ENCODE measurements at places on chromosomes 5 and 9.
A peak's percentile ranks its signal among the peaks of the same experiment; 100 is the strongest.

GRCh38 chr5:117794847-117795246, 1193.5 kb downstream of the DTWD2 start:
- no peak for DNase-seq

DNA sequence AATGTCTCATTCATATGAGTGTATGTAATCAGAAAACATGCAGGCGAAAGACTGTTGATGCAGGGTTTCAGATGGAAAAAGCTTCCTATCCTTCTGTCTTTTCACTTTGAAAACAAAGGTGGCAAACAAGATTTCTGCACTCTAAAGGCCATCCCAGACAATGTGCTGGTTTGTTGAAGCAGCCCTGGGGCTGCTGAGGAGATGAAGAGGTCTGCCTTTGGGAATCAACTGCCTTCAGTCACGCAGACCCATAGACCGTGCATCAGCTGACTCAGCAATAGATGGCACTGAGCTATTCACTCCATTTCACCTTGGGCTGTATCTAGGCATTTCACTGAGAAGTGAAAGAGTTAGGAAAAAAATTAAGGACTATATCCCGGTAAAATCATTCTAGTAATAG, 60.5 kb upstream of the C5orf46 start:
- no peak for DNase-seq

DNA sequence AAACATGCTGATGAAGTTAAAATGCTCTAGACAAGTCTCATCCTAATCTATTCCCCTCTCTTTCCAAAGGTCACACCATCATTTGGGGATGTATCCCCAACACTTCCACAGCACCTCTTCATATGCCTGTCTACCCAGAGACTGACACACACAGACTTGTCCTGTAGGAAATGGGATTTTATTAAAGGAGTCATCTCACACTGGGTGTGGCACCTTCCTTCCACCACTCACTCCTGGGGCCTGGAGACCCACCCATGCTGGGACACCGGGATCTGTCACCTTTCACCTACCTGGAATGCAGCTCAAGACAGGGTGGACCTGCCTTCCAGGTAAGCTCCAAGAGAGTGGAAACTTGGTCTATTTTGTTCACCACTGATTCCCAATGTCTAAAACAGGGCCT, 99.4 kb upstream of the HAND1 start:
- DNase-seq: no peak

GRCh38 chr9:69303331-69303730, 21.7 kb upstream of the ENTREP1 start:
- DNase-seq: no peak

DNA sequence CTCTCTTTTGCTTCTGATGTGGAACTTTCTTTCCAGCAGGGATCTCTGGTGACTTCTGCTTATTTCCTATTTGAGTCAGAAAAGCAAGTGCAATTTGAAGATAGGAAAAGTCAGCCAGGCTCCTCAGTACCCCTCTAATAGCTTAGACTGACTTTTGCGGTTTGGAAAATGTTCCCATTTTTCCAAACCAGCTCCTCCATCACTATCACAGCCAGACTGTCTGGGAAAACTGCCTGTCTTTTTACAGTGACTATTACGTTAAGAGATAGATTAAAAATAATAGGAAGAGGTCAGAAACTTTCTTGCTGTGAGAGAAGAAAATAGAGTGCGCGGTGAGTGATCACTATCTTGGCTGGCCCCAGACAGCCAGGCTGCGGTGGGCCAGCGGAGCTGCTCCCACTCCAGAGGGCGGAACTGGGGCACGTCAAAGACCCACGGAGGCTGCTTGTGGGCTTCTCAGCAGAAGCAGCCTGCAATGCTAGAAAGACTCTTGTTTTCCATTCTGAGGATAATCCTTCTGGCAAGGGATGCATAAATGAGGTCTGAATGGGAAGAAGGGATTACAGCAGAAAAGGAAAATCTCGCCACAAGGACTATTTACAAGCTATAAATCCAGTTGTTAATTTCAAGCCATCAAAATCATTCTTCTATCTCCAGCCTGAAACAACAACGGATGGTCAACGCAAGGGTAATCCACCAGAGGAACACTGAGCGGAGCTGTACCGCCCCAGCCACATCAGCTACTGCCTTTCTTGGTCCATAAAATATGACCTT, 151.0 kb upstream of the MSX2 start:
- no peak for DNase-seq

DNA sequence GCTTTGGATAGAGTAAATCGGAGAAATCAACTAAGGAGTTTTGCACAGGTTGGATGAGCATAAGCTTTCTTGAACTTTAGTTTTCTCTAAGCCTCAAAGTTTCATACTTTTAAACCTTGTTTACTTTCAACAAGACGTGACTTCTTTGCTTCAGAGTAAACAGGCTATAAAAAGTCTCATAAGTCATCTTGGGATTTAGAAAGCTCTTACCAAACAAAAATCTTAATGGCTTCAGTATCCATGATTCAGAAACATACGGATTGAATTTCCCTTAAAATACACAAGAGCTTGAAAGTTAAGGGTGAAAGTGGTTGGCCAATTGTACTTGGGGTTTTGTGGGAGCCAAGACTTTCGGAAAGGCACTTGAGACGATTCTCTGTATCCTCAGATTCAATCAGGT, 270.9 kb upstream of the ANKH start:
- no peak for DNase-seq

GRCh38 chr5:80125962-80126480, 90.9 kb downstream of the THBS4 start:
- no peak for DNase-seq

DNA sequence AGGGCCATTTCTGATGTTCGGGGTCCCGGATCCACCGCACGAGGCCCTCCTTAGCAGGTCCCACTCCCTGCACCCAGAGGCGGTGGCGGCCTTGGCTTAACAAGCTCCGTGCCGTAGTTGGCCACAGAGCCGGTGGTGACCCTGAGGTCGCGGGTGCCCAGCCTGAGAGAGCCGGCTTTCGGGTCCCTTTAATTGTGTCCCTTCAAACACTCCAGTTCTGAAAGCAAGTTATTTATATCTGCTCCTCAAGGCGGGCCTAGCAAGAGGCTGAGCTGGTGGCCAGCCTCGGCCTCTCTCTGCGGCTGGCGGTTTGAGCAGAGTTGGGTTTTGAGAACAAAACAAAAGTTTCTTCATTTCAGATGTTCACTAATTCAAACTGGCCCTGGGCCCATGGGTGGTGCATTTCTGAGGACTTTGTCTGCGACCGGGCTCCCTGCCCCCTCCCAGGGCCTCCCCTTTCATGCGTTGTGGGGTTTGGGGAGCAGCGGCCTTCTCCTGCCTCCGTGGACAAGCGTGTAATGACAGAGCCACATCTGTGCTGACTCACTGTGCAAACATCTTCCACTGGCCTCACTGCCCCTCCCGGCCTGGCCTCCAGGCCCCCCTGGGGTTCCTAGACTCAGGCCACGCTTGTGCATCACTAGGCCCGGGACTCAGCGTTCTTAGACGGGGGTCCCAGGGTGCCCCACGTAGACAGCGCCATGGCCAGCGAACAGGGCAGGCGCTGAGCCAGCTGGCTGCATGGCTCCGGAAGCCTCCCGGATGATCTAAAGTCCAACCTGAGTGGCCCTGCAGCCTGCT, 49.4 kb upstream of the COL5A1 start:
- DNase-seq: no peak

- DNase-seq: no peak
These were observed 381.5 kb upstream of the CDH18 start for GRCh38 chr5:20369518-20369885.

DNA sequence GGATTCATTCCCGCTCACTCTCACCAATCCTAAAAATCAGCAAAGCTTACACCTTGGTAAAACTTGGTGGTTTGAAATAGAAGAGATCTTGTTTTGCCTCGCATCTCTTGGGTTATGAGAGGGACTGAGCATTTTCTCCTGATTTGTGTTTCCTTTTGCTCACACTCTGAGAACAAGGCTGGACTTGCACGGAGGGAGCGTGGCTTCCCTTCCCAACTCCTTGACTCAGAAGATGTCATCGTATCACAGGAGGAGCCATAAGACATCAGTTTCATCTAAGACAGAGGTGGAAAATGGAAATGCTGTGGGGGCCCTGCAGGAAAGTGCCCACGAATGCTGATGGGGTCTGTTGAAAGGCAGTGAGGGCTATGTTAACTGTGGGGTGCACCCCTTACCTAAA, 37.4 kb downstream of the CTSL start:
- no peak for DNase-seq

GRCh38 chr5:168372356-168372946, 81.0 kb downstream of the WWC1 start:
- DNase-seq: no peak

DNA sequence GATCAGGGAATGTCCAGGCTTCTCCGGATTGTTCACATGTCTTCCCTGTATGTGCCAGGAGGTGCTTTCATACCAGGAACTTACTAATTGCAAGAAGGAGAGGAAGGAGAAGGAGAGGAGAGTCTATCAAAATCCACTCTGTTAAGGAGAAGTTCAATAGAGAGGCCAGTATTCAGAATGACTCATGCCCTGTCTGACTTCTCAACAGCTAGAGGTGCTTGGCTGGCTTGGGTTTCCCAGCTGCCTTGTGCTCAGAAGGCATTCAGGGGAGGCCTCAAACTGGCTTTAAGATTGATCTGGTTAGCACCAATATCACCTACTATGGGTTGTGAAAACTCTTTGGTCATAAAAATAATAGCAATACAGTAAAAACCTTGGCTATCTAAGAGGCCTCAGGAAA, 167.9 kb upstream of the GLRA1 start:
- no peak for DNase-seq

DNA sequence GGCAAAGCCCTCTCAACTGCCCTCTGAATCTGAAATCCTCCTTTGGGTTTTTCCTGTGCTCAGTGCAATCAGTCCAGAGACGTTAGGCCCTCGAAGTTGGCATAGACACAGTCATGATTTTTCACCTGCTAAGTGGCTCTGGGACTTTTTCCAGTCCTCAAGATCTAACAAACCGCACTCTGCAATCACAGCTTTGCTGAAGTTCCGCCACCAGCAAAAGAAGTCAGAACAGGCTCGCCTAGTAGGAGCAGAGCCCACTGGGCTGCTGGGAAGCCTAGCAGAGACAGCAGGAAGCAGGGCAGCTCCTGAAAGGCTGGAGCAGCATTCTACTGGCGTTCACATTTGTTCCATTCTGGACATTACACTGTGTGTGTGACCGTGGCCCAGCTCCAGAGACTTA, 222.8 kb upstream of the KIF2A start:
- no peak for DNase-seq

GRCh38 chr5:57659886-57660285, 177.3 kb upstream of the ACTBL2 start:
- no peak for DNase-seq

GRCh38 chr9:68493958-68494577, 46.6 kb downstream of the TMEM252 start:
- DNase-seq: peak; percentile 2

- no peak for DNase-seq
These were observed 73.1 kb downstream of the RGS3 start for GRCh38 chr9:113536483-113537228.

- no peak for DNase-seq
These were observed 237.1 kb upstream of the TLE4 start for GRCh38 chr9:79334711-79335110.

GRCh38 chr5:166708291-166708690, 1583.2 kb upstream of the WWC1 start:
- no peak for DNase-seq

GRCh38 chr9:133369933-133370332, 5.9 kb downstream of the SURF4 start:
- no peak for DNase-seq

GRCh38 chr5:120602033-120602432, 137.9 kb downstream of the PRR16 start:
- no peak for DNase-seq

GRCh38 chr9:99820685-99821395, 845 bp upstream of the NR4A3 start:
- peak; percentile 60 for DNase-seq

GRCh38 chr5:11046160-11046559, 285.1 kb upstream of the DAP start:
- DNase-seq: no peak

- no peak for DNase-seq
These were observed 136.8 kb downstream of the CFAP90 start for GRCh38 chr5:7714119-7714518.

- no peak for DNase-seq
These were observed 44.4 kb downstream of the MUSK start for GRCh38 chr9:110712955-110713354.

- no peak for DNase-seq
These were observed 110.1 kb upstream of the GRIN3A start for GRCh38 chr9:101848485-101848919.

DNA sequence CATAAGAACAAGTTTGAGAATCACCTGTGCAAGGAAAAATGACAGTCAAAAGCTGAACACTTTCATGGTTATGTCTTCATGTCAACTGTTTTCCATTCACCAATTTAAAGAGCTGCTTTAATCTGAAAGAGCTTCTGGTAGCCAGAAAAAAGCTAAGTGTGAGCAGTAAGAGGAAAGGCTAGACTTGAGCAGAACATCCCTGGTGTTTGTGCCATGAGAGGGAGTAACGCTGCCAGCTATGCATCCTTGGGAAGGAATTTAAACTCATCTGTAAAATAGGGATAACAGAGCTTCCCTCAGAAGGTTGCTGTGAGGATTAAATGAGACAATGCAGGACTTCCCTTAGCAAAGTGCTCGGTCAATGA, 193.7 kb downstream of the MAPKAP1 start:
- DNase-seq: no peak

DNA sequence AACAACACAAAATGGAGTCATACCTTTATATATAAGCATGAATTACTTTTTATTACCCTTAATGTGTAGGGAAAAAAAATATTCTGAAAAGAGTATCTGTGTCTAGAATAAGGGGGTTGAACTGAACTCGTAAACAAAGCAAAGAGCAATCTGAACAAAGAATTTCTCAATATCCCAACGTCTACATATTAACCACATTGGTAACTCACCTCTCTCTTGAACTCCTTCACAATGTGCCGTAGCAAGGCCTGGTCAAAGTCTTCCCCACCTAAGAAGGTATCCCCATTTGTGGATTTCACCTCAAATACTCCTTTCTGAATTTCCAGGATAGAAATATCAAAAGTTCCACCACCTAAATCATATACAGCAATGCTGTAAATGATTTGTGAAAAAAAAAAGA, 8.4 kb downstream of the HSPA9 start:
- no peak for DNase-seq

DNA sequence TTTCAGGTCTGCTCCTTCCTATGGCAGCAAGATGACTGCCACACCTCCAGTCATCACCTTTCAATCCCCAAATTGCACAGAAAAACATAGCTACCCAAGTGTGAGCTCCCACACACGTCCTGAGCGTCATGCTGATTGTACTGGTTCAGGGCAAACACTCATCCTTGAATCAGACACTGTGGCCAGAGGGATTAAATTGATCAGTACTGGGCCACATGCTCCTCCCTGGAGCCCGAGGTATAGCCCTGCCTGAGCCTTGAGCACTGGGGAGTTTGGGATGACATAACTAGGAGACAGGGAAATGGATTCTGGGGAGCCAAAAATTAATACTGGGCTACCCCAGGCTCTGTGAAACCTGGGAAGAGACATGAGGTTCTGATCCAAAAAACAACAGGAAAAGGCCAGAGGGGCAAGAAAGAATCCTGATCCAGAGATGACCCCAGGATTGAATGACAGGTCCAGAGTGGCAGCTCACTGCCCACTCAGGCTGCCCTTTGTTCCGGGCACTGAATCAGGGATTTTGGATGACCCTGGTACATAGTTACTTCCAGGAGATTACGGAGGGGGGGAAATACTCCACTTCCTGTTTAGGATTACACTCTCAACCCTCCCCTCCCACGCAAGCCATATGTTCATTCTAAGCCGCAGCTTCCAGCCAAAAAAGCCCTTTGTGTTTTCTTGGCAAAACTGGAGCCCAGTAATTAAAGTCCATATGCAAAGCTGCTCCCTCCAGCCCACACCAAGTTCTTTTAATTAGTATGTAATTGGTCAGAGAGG, 141.6 kb upstream of the SPRY4 start:
- DNase-seq: peak; percentile 95
